ENCODE measurements at places on chromosomes 2 and 18. TPM values are rescaled to one million over a fixed set of nuclear protein-coding genes. Genes with fewer than 3 reads are reported as not detected.

C1QL2 gene
- total RNA-seq: not detected

RNF125 gene
- 3.5 TPM for total RNA-seq

CAD gene
- total RNA-seq: 47.2 TPM

ARL5A gene
- 43.9 TPM for total RNA-seq

IL36G gene
- total RNA-seq: not detected

GALNT5 gene
- total RNA-seq: under 0.01 TPM

MAPK4 gene
- total RNA-seq: not detected

XDH gene
- total RNA-seq: not detected

CPLX4 gene
- total RNA-seq: not detected

ATG9A gene
- total RNA-seq: 71.1 TPM
